ENCODE measurements at places on chromosomes 5 and 9.

- no peak for DNase-seq
Observed at GRCh38 chr5:85921590-85921989, 696.2 kb upstream of the COX7C start.

DNA sequence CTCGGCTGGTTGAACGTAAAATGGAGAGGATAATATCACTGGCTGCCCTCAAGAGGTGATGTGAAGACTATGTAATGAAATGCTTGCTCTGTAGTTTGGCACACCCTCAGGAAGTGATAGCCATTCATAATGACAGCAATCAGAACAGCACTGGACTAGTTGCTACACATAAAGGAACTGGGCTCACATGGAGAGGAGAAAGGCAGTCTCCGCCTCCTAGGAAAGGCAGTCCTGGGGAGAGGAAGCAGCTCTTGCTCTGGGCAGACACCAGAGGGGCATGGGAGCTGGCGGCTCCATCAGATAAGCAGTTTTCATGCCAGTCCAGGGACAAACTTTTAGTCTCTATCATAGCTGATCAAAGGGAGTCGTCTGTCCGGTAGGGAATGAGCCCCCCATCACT lies 46.9 kb downstream of the ARHGEF37 start:
- DNase-seq, result no peak

- no peak for DNase-seq
Observed at GRCh38 chr9:98851730-98852459, 44.4 kb downstream of the GALNT12 start.

DNA sequence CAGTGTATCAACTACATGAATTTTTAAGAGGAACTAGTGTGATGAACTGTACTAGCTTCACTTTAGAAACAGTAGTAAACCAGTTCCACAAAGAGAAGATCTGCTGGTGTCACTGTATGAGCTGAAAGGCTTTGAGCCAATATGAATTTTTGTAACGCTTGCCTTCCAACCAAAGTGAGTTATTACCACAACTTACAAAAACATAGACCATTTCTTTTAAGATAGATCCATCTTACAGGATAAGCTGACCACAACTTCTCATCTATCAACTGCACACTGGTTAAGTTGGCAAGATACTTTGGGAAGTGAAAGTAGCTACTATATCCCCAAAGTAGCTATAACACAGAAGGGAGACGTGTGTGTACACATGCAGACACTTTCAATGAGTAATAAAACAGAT lies 849.6 kb upstream of the DMAC1 start:
- no peak for DNase-seq

- DNase-seq, result no peak
Observed at GRCh38 chr5:181059297-181060230, 19.5 kb downstream of the BTNL9 start.

DNA sequence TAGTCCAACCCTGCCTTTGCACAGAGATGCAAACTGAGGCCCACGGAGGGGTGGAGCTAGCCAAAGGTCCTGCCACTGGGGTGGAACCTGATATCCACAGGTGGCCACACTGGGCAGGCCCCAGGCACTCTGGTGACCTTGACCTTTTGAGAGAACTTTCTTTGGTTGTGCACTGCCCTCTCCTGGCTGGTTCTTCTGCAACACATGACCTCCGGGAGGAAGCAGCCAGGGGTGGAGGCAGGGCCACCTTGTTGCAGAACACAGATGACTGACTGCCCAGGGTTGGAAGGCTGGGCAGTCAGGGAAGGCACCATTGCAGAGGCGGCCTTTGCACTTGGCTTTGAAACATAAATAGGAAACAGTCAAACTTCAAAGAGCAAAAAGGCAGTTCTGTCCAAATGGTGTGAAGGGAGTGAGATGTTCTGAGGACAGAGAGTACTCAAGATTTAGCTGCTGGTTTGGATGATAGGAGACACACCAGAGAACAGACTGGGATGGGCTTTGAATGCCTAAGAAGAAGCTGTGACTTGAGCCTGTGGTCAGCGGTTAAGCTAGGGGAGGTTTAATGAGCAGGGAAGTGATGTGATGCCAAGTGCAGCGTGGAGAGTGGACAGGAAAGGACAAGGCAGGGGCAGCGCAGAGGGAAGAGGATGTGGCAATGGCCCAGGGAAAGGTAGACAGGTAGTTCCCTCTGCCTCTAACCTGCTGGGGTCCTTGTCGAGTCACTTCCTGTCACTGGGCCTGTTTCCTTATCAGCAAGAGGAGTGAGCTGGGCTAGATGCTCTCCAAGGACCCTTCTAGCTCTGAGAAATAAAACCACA lies 6.8 kb upstream of the TCOF1 start:
- DNase-seq, result no peak

DNA sequence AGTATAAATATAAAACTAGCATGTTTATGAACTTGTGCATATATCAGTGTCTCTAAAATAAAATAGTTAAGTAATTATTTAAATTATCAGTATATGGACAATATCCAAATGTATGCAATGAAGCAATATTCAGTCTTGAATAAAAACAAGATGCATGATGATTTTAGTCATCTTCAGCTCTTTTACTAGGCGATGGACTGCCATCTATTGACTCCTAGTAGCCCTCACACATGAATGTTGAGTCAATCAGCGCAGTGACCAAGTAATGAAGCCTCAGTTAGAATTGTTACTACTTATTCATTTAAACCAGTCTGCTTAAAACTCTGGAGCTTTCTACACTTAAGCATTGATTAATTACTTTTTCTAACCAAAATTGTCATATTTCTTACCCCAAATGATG lies 92.9 kb upstream of the GRHPR start:
- DNase-seq, result no peak

DNA sequence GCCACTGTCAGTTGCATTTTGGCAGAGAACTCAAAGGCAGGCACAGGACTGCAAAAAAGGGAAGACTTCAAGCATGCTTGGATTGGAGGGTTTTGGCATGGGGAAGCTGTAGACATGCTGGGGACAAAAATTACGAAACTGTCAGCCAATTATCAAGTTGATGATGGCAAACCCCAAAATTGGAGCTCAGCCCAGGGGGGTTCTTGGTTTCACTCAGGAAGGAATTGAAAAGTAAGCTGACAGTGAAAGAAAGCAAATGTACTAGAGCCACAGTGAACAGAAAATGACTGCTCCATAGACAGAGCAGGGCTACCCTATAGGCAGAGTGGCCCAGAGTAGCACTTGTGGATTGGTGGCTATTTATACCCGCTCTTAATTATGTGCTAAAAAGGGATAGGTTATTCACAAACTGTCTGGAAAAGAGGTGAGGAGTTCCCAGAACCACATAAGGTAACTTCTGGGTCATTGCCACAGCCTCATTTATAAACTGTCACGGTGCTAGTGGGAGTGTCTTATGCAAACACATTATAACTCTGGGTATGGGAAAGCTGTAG lies 14.6 kb upstream of the CFAP95 start:
- no peak for DNase-seq

- no peak for DNase-seq
Observed at GRCh38 chr9:91421971-91422757, 1.5 kb downstream of the NFIL3 start.

DNA sequence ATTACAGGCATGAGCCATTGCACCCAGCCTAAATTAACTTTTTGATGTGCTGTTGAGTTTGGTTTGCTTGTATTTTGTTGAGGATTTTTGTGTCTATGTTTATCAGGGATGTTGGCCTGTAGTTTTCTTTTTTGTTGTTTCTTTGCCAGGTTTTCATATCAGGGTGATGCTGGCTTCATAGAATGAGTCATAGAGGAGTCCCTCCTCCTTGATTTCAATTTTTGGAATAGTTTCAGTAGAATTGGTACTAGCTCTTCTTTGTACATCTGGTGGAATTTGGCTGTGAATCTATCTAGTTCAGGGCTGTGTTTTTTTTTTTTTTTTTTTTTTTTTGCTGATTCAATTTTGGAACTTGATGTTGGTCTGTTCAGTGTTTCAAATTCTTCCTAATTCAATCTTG lies 1164.3 kb upstream of the DMAC1 start:
- no peak for DNase-seq

- DNase-seq, result no peak
Observed at GRCh38 chr9:123622711-123623241, 266.8 kb downstream of the CRB2 start.

DNA sequence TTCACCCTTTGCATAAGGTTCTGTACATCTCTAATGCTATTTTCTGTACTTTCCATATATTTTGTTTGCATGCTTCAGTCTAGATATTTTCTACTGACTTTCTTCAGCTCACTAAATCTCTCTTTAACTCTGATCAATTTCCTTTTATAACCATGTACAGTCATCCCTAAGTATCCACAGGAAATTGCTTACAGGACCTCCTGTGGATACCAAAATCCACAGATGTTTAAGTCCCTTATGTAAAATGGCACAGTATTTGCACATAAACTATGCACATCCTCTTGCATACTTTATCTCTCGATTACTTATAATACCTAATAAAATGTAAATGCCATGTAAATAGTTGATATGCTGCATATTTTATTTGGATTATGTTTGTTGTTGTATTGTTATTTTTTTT lies 442.1 kb downstream of the TLE4 start:
- no peak for DNase-seq

DNA sequence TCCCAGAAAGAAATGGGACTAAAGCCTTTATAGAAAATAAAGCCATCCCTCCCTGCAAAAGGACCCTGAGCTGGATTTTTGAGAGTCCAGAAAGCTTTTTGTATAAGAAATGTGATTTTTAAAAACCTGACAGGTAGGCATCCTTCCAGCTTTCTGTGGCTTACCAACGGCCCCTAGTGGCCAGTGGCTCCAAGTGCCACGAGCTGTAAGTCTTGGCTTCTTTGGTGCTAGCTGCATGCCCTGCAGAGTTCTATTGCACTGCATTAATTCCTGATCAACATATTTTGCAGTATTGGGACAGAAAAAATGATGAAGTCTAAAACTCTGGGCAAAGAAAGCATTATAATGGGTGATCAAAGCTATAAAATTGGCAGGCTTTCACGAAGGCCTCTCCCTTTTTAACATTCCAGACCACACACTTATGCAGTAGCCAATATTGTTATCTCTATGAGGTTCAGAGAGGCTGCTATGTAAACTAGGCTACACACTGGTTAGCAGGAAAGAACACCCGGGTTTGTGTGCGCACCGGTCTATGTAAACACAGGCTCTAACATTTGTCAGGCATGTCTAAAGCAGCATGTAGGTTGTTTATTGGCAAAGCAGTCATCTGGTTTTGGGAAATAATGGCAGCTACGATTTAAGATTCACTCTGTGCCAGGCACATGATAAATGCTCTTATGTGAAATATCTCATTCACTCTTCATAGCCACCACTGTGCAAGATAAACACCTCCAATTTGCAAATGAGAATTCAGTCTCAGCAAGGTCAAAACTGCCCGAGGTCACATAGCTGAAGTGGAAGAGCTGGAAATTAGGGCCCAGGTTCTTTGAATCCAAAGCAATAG lies 55.2 kb downstream of the NMUR2 start:
- DNase-seq, result no peak

DNA sequence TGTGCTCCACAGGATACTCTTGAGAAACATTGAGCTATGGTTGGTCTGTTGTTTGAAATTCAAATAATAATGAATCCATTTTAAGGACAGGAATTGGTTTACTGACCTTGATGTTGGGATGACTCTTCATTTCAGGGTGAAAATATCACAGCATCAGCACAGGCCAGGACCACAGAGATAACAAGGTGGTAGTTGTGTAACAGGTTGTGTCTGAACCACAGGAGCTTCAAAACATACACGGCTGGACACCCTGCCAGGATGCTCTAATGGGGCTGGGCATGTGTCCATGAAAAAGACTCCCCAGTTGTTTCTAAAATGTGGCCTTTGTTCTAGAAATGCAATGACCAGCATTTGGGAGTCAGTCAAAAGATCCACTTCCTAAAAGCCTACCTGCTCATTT lies 69.8 kb downstream of the ACO1 start:
- DNase-seq, result no peak

- DNase-seq, result no peak
Observed at GRCh38 chr5:171755354-171755821, 30.2 kb upstream of the SMIM23 start.

DNA sequence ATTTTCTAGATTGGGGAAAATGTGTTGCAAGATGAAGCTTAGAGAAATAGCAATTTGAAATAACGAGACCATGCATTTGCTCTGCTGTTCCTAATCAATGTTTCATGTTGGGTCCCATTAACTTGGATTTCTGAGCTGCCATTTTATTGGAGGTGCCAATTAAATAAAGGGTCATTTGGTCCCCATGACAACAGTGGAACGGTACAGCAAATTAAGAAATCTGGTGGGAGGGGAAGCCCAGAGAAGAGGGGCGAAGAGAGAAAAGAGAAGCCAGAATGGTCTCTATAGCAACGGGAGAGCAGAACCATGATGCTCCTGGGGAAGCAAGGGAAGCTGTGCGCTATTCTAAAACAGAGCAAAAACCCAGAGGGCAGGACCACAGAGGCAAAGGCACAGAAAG lies 120.2 kb downstream of the ENTREP1 start:
- DNase-seq, result no peak

GRCh38 chr5:139223481-139223880 lies 25.3 kb upstream of the SIL1 start:
- DNase-seq, result no peak

- DNase-seq, result no peak
Observed at GRCh38 chr5:116842514-116842961, 267.9 kb upstream of the SEMA6A start.

GRCh38 chr5:128844354-128844923 lies 120.8 kb upstream of the SLC27A6 start:
- DNase-seq, result no peak

- no peak for DNase-seq
Observed at GRCh38 chr5:86665984-86666760, 48.4 kb downstream of the COX7C start.

- DNase-seq, result no peak
Observed at GRCh38 chr5:52428977-52429489, 358.7 kb upstream of the ITGA1 start.

DNA sequence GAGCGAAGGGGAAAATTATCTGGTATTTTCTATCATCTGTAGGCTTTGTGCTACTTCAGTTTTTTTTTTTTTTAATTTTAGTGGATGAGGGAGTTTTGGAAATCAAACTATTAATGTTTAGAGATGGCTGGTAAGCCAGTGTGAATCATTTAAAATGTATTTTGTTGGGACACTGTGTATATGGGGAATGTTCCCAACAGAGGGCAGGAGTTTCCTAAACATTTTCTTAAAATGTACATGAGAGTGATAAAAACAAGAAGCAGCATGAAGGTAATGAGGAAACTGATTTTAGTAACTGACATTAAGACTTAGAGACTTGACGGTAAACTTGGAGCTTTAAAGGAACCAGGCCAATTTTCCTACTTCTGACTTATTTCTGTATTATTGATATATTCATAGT lies 68.2 kb upstream of the ITGA2 start:
- no peak for DNase-seq

All from NCI-H187 treated with DMSO at 0.1 percent for 48 hours (cell line).